ENCODE measurements at places on chromosomes 5 and 9.

GRCh38 chr5:664343-664993 is 28.7 kb downstream of the TPPP start:
- no peak for DNase-seq

- no peak for DNase-seq
Measured at GRCh38 chr5:65808251-65808741, 86.3 kb downstream of the NLN start.

DNA sequence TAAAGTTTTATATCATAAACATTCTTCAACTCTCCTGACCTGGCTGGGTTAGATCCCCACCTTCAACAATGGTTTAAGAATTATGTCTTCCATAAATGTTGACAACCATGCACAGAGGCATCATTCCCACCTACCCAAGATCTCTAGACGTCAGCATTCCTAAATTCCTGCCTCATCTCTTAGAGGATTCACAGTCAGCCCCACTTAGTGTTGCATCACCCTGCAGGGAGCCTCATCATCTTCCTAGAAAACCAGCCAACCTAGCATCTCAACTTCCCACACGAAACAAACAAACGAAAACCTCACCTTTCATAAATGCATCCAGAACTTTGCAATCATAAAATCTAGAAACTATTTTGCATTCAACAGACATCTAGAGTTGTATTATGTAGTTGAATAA is 816.1 kb upstream of the C9orf72 start:
- DNase-seq: no peak

- DNase-seq: no peak
Measured at GRCh38 chr9:119003882-119004617, 365.2 kb downstream of the BRINP1 start.

DNA sequence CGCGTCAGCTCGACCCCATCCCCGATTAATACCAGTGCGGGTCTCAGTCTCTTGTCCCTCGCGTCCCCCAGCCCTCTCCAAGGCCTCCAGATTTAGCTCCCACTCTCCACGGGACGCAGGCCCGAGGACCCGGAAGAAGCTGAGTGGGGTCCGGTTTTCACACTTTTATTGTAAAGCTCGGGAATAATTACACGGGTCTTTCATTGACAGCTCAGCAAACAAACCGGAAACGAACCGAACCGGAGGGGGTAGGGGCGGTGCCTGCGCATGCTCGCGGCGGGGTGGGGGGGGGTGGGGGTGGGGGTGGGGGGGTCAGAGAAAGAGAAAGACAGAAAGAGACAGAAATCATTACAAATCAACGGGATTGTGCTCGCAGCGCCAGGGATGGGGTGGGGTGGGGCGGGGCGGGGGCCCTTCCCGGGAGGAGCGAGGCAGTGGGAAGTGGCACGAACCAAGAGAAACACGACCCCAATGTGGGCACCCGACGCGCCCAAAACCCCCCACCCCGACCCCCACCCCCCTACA is 27.9 kb downstream of the PCDH1 start:
- peak; percentile 8 for DNase-seq

All from hematopoietic multipotent progenitor cell treated with erythropoietin and hydrocortisone succinate and interleukin-3 and kit ligand, for 8 days (in vitro differentiated cells).